D341Med (cell line): ENCODE measurements at places on chromosomes 3 and 15.

GRCh38 chr15:90075420-90076289 lies 26.6 kb downstream of the IDH2 start:
- no peak for DNase-seq

GRCh38 chr15:63572749-63573464 lies 24.3 kb upstream of the FBXL22 start:
- DNase-seq: no peak

- DNase-seq: no peak
Measured at GRCh38 chr15:67812241-67812644, 13.1 kb upstream of the SKOR1 start.

GRCh38 chr3:134991472-134992010 lies 196.5 kb downstream of the EPHB1 start:
- no peak for DNase-seq

DNA sequence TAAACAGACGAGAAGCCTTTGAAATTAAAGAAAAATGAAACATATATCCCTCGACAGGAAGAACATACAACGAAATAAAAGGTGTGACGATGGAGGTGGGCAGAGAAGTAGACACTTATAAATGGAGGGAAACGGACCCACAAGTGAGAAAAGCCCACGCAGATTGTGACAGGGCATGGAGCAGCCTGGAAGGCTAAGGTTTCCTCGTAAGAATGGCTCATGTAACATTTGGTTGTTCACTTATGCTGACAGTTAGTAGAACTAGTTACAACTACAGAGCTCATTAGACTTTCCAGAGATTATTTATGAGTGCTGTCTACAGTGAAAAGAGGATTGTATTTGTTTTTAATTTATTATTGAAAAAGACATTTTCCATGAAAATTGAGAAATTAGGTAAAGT lies 82.6 kb downstream of the NR1I2 start:
- DNase-seq: no peak

DNA sequence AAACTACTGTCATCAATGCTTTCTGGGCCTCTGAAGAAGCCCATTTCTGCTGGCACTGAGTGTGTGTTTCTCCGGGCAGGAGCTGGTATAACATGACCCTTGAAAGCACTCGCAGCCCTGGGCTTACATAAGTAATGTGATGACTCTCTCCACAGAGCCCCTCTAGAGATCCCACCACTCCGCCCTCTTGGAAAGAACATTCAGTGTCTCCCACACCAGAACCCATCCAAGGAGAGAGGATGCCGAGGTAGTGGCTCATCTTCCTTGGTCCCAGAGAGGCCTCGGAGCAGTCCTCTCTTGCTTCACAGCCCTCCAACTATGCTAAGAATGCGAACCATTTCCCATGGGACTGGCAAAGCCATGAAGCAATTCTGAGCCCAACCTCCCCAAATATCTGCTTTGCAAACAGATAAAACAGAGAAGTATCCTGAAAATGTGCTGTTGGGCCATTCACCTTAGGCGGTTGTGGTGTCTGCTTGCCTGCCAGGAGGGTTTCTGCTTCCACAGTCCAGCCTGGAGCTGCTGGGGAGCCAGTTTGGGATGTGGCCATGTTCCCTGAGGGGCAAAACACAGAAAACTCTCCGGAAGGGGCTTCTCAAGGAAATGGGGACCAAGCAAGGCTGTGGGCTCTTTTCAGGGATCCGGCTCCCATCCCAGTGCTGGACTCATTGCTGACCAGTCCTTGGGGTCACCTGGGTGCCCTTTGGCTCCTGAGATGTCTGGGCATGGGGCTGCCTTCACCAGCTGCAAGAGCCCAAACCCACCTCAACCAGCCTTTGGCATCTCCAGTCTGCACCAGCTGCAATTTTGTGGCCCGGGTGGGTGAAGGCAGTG lies 47.3 kb downstream of the AMOTL2 start:
- no peak for DNase-seq

- DNase-seq: no peak
Measured at GRCh38 chr15:47872208-47872607, 154.9 kb downstream of the SEMA6D start.

DNA sequence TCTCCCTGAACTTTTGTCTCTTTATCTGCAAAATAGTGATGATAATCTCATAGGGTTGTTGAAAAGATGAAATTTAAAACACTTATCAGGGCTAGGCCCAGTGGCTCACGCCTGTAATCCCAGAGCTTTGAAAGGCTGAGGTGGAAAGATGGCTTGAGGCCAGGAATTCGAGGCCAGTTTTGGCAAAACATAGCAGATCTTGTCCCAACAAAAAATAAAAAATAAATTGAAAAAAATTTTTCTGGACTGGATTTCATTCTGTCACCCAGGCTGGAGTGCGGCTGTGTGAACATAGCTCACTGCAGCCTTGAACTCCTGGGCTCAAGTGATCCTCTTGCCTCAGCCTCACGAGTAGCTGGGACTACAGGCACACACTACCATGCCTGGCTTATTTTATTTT lies 29.6 kb downstream of the LMLN start:
- DNase-seq: no peak

- DNase-seq: no peak
Measured at GRCh38 chr15:80450811-80451321, 46.7 kb downstream of the ARNT2 start.
